Muscle of back (tissue), 13 donors: ENCODE measurements at places on chromosomes 3 and 15. TPM values are rescaled to one million over a fixed set of nuclear protein-coding genes. Genes with fewer than 3 reads are reported as not detected.

Gene CD200R1L
- polyA plus RNA-seq: not detected

DNA sequence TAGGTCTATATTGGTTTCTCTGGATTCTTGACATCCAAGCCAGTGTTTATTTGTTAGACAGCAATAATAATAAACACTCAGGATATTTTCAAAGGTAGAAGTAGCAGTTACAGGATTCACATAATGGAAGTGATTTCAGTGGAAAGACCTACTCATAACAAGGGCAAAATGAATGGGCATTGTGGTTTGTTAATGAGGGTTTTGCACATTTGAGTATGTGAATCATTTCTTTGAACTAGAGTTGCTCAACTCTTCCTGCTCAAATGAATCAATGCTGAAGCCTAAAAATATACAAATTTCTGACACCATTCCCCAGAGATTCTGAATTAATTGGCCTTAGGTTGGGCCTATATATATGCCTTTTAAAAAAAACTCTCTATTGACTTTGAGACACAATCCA lies 4.1 kb upstream of the COL6A5 start:
- no peak for DNase-seq

DNA sequence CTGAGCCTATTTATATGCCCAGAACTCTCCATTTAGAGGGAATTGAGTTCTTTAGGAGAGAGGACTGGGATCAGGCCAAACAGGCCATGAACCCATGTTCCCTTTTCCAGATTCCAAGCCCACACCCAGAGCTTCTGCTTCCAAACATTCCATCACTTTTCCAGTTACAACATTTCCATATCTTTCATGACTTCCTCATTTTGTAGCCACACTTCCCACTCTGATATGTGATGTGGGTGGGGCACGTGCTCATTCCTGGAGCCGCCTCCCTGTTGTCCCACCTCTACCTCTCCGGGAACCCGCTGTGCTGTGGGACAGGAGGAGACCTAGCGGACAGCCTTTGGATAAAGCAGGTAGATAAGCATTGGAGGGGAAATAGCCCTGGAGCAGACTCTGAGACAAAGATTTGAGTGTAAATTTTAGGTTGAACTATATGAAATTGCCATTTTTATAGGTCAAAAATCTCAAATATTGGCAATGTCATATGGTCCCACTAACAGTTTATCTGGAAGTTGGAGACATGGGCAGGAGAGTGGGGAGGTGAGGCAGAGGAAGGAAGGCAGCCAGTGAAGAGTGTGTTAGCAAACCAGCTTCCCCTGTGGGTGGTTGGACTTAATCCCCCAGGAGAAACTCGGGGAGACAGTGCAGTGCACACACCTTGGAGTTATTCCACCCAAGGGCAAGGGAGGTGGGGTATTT lies 31.8 kb downstream of the CYP8B1 start:
- no peak for DNase-seq

- DNase-seq: no peak
These were observed 439.2 kb downstream of the CNTN6 start for GRCh38 chr3:1531981-1532380.

DNA sequence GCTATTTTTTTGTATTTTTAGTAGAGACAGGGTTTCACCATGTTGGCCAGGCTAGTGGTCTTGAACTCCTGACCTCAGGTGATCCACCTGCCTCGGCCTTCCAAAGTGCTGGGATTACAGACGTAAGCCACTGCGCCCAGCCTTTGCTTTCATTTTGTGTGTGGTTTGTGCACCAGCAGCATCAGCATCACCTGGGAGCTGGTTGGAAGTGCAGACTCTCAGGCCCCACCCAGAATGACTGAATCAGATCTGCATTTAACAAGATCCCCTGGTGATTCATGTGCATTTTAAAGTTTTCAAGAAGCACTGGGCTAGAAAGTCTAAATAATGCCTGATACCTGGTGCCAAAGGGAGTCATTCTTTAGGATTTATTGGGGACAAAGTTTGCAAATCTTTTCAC lies 73.4 kb upstream of the BNIP2 start:
- no peak for DNase-seq

- peak; percentile 71 for DNase-seq
These were observed 80.8 kb downstream of the RARB start for GRCh38 chr3:25508901-25509300.
